IPS-NIHi11 (cell line): ENCODE measurements at places on chromosomes 1 and 21.

GRCh38 chr1:89457046-89457445, 67.6 kb upstream of the LRRC8B start:
- peak; percentile 26 for DNase-seq

GRCh38 chr21:26028183-26028582, 142.4 kb downstream of the APP start:
- DNase-seq, result no peak

- DNase-seq, result no peak
Observed at GRCh38 chr1:89815611-89816010, 5.2 kb upstream of the LRRC8D start.

- DNase-seq, result no peak
Observed at GRCh38 chr1:3712573-3713535, 39.4 kb upstream of the CCDC27 start.

GRCh38 chr1:38037221-38037939, 9.2 kb downstream of the POU3F1 start:
- no peak for DNase-seq

GRCh38 chr1:71448444-71448843, 367.6 kb upstream of the ZRANB2 start:
- DNase-seq, result no peak

DNA sequence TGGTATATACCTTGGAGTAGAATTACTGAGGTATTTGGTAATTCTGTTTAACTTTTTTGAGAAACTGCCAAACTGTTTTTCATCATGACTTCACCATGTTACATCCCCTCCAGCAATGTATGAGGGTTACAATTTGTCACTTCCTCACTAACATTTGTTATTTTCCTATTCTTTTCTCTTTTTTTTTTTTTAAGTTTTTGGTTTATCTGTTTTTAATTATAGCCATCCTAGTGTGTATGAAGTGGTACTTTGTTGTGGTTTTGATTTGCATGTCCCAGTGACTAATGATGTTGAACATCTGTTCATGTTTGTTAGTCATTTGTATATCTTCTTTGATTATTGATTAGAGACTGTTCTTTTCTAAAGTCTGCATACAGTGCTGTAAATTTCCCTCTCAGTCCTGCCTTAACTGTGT, 147.3 kb downstream of the HS2ST1 start:
- DNase-seq, result no peak

GRCh38 chr1:60906039-60906438, 176.3 kb upstream of the NFIA start:
- DNase-seq, result no peak

GRCh38 chr1:208528578-208529240, 284.5 kb upstream of the PLXNA2 start:
- no peak for DNase-seq

DNA sequence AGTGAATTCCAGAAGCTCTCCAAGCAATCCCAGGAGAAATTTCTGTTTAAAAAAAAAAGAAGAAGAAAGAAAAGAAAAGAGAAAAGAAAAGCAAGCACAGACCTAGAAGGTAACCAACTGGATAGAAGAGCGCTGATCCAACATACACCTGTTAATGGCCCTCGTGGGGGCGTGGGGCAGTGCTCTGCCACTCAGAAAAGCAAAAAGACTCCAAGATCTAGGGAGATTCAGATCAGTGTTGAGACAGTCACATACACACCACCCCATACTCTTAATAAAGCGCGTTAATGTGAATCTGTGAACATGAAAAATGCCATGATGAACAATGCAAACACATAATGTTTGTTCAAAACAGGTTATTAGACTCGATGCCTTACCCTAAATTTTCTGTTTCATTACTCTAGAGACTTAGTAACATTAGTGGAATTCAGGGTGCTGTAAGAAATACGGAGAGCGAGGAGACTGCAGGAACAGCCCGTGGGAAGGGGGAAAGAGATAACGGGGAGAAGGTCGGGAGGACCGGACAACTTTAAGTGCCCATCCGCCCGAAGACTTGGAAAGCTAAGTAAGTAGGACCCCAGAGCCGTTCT, 406 bp downstream of the NME7 start:
- DNase-seq, result no peak
